GM12892 (cell line): ENCODE measurements at places on chromosomes 12 and 14.
A peak's percentile ranks its signal among the peaks of the same experiment; 100 is the strongest.

GRCh38 chr14:81211844-81212243, 8.9 kb downstream of the GTF2A1 start:
- no peak for DNase-seq

DNA sequence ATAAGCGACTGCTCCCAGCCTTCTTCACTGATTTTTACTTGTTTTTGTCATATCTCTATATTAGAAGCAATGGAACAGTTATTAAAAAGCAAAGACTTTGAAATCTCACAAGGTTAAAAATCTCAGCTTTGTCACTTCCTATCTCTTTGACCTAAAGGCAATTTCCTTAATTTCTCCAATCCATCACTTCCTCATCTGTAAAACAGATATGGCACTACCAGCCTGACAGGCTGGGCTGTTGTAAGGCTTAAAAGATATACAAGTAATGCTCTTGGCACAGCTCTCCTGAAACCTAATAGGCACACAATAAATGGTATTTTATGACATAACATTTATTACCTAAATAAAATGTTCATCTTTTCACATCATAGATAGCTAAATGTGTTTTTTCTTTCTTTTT, 25.6 kb downstream of the ATXN2 start:
- DNase-seq, result no peak

GRCh38 chr12:50087995-50088394, 2.9 kb downstream of the SMARCD1 start:
- DNase-seq, result no peak

DNA sequence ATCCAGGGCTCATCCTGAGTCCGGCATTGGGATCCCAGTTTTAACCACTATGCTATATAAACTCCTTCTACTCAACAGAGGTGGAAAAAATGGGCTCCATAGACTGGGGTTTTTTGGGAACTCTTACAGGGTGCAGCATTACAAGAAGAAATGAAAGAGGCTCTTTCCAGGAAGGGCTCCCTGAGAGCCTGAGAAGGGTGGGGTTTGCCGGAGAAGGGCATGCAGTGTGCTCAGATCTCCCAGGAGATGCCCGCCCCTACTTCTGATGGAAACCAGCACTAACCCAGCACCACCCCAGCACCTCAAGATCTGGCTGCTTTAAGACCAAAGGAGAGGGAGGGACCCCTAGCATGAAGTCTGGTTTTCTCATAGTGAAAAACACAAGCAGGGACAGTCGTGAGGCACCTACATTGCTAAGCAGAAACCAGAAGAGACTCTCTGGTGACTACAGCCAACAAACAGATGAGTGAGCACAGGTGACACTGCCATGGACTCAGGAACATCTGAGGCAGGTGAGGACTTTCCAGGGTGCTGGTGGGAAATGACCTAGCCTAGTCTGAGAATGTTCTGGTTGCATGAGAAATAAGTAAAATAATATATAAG, 43.9 kb upstream of the HSP90B1 start:
- no peak for DNase-seq

- DNase-seq, result no peak
Measured at GRCh38 chr12:14986449-14986848, 13.6 kb downstream of the PDE6H start.

- DNase-seq, result no peak
Measured at GRCh38 chr12:124027753-124028554, 54.9 kb downstream of the ZNF664 start.

DNA sequence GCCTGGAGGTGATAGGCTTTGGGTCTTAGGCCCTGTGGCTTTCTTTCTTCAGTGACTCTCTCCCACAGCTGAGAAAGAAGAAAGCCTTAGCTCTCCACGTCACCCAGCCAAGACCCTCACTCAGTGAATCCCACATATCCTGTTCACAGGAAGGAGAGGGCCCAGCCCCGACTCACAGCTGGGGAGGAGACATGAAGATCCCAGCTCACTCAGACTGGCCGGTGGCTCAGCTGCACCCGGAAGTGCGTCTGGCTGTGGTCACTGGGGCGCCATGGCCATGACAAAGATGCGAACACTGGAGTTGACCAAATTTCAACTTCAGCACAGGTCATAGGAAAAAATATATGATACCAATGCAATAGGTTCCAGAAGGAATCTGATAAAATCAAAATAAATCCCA, 14.2 kb downstream of the DLK1 start:
- DNase-seq, result no peak

DNA sequence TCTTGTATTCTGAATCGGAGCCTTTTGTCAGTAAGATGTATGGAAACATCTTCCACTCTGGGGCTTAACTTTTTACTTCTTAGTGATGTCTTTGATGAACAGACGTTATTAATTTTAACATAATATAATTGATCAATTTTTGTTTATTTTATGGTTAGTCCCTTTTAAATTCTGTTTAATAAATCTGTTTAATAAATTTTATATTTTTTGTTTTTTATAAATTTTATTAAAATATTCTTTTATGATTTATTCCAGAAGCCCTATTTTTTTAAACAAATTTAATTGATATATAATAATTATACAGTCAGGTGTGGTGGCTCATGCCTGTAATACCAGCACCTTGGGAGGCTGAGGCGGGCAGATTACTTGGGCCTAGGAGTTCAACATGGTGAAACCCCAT, 235.1 kb downstream of the AEBP2 start:
- no peak for DNase-seq

DNA sequence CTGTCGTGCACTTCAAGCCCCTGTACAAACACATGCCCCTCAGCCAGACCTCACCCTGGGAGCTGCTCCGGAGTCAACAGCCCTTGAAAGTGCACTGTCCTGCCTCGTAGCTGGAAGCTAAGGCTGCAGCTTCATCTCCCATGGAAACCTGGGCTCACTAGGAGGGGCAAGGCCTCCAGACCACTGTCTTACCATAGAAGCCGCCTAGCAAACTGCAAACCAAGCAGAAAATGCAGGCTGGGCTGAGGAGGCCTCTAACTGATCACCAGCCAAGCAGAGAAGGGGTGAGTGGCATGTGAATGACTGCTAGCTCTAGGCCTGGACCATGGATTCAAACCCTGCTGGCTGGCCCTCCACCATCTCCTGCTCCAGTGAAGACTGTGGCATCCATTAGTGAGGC, 340.2 kb downstream of the CACNA1C start:
- DNase-seq, result no peak

GRCh38 chr12:5230156-5230555, 186.5 kb downstream of the KCNA5 start:
- DNase-seq, result no peak

DNA sequence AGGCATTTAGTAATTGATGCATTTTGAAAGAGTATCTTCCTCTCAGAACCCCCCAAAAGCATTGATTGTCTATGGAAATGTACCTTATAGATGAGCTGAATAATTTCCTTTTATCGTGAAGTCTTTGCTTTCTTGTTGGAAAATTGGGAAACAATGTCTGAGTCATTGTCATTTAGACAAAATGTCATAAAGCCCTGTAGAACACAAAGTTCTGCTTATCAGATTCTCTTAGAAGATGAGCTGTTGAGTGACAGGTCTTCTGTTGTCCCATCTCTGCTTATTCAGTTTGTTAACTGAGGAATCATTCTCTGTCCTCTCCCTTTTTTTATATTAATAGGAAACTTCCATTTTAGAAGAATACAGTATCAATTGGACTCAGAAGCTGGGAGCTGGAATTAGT, 22.9 kb downstream of the MAPKAPK5 start:
- no peak for DNase-seq

- peak; percentile 25 for DNase-seq
Measured at GRCh38 chr12:93245543-93245942, 132.2 kb upstream of the NUDT4 start.

DNA sequence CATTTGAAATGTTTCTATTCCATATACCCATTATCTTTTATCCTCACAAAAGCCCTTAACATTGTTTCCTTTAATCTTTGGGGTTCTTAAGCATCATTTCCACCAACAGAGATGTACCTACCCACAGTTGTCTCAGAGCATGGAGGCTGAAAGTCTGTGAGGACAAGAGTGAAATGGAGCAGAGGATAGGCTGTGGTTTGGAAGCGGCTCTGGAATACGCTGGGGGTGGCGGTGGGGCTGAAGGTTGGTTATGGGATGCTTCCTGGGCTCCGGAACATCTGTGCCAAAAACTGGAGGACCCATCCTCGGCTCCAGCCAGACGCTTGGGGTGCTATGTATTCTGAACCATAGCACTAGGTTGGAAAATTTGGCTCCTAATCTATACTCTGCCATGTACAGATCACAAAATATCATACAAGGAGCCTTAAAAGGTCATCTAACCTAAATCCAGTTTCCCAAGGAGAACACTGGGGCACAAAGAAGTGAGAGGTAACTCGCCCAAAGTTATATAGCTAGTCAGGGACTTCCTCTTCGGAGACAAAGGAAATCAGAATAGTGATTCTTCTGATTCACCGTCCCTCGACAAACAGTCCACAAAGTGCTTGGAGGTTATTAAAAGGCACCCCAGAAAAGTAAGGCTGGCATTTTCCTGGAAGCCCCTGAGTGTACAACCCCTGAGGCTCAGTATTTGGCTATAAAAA, 2.5 kb downstream of the PPP1R3E start:
- DNase-seq, result no peak

DNA sequence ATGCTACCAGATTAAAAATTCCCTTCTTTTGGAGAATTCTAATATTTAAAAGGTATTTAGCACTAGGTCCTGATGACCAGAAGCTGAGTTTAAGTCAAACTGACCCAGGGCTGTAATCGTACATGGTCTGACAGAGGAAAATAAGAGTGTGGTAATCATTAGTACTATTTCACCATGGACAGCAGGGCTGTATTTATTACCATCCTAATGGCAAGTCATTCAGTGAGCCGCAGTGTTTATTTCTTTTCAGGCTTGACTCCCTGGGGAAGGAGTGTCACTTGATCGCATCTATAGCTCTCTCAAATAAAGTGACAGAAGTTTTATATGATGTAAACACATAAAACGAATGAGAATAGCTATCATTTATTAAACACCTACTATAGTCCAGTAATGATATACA, 261.8 kb downstream of the BTG1 start:
- DNase-seq, result no peak

DNA sequence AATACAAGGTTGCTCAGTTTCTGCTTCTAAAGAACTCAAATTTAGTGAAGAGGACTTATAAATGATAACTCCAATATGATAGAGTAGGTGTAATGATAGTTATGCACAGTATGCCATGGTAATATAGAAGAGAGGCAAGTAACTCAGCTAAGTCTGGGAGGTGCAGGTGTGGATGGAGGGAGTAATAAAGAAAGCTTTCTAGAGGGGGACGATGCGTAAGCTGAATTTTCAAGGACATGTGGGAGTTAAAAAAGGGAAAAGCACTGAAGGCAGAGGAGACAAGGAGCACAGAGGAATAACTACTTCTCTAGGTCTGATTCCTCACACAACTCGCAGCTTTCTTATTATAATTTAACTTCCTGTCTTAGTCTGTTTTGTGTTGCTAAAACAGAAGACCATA, 49.1 kb upstream of the ZDHHC17 start:
- no peak for DNase-seq

GRCh38 chr12:64767495-64767894, 8.3 kb upstream of the GNS start:
- no peak for DNase-seq

GRCh38 chr14:98955741-98956070, 316.3 kb downstream of the BCL11B start:
- no peak for DNase-seq

DNA sequence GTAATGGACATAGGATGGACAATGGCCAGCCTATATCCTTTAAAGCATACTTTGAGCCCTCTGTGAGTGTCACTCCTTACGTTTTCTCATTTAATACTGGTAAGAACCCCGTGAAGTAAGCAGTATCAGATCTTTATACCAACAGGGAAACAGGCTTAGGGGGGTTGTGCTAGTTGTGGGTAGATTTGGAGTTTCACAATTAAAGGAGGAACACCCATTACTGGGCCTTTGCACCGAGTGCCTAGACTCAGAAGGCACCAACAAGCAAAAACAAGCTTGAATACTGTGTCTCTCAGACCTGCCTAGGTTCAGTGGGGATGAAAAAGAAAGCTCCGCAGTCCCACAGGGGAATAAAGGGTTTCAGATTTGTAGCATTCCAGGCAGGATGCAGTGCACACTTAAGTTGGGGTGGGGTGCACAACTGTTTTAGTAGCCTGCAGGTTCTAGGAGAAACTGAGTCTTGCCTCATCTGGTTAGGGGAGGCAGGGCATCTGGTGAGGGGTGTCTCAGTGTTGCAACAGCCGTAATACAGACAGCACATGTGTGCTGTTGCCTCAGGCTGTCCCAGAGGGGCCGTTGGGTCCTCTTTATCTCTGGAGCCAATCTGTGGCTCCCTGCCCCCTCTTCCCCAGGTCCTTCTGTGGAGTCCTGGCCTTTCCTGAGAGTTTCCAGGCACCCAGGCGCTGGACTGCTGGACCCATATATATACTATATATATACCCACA, 51.2 kb downstream of the IRAK3 start:
- DNase-seq, result no peak

GRCh38 chr12:112900298-112901145, 6.2 kb upstream of the OAS1 start:
- no peak for DNase-seq

GRCh38 chr12:26011099-26011498, 52.6 kb downstream of the RASSF8 start:
- DNase-seq, result no peak

DNA sequence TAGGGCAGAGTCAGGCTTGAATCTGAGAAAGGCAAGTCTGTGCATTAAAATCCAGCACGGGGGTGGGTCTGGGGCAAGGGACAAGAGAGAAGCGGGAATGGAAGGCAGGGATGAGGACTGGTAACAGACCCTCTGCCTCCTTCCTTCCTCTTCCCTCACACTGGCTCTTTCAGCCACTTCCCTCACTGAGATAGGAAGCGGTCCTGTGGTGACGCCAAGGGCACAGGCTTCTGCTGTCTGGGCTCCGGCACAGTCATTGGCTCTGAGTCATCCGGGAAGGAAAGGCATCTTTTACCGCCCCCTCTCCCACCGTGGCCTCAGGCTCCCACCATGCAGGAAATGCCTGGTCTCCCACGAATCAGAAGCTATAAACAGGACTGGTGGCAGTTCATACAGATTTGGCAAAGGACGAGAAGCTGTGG, 70.2 kb downstream of the ETV6 start:
- DNase-seq, result no peak

- DNase-seq, result no peak
Measured at GRCh38 chr14:88007608-88008007, 2.7 kb downstream of the GPR65 start.

GRCh38 chr14:50961605-50962221, 17.4 kb upstream of the PYGL start:
- DNase-seq, result no peak

- DNase-seq, result peak; percentile 21
Measured at GRCh38 chr12:8860165-8860961, 37.9 kb downstream of the A2ML1 start.

DNA sequence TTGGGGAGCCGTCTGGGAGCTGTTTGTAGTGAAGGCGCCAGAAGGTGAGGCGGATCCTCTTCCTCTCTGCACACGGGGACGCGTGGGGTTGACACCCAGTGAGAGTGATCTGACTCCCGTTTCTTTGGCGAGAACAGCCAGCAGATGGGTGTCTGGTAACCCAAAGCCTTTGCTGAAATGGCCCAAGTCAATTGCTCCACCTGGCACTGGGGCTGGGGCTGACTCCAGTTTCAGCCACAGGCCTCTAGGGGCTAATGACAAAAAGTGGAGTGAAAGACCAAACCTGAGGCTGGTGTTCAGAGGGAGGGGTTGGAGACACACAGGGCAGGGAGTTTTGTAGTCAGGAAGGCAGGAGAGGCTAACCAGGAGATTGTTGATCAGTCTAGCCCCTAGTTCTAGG, 87.0 kb downstream of the FRMD6 start:
- peak; percentile 13 for DNase-seq

- DNase-seq, result no peak
Measured at GRCh38 chr14:82431031-82431430, 897.4 kb upstream of the SEL1L start.

GRCh38 chr14:54640506-54640905, 73.6 kb downstream of the SAMD4A start:
- no peak for DNase-seq
